ENCODE measurements at places on chromosomes 3 and 15.

GRCh38 chr3:134666466-134666865 is 15.6 kb upstream of the KY start:
- DNase-seq: peak; percentile 73

GRCh38 chr15:98946301-98947255 is 61.0 kb downstream of the PGPEP1L start:
- DNase-seq: peak; percentile 57

GRCh38 chr3:347581-347980 is 151.0 kb downstream of the CHL1 start:
- no peak for DNase-seq

DNA sequence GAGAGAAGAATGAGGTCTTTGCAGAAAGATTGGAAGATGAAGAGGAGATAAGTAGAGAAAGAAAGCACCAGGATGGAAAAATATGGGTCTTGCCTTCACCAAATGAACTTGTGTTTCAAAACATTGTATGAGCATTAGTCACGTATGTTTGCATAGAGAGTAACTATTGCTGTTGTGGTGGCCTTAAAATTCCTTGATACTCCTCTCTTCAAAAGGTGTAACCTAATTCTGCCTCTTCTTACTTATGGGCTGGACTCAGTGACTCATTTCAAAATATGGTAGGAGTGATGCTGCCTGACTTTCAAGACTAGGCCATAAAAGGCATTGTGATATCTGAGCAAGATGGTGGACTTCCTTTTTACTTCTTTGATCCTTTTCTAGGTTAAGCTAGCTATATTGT is 228.7 kb upstream of the ZNF385D start:
- no peak for DNase-seq

GRCh38 chr15:31401282-31401681 is 74.6 kb downstream of the KLF13 start:
- DNase-seq: no peak

GRCh38 chr3:14680716-14681115 is 5.8 kb downstream of the C3orf20 start:
- peak; percentile 73 for DNase-seq

DNA sequence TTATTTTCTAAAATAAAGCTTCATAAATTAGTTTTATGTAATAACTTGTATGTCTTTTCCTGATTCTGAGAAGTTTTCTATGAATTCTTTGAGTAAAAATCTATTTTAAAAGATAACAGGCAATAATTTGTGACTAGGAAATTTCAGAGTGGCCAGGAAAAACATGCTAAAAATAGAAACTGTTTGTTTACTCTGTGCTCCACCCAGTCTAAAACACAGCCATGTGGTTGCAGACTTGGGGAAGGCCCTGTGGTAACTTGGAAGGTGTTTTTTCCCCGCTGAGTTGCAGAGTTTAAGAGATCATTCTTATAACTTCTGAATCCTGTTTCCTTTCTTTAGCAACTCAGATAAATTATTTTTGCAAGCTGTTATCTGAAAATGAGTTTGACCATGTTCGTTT is 21.9 kb downstream of the PLCL2 start:
- peak; percentile 72 for DNase-seq

GRCh38 chr3:32421991-32422859 is 30.6 kb downstream of the CMTM7 start:
- DNase-seq: peak; percentile 93

DNA sequence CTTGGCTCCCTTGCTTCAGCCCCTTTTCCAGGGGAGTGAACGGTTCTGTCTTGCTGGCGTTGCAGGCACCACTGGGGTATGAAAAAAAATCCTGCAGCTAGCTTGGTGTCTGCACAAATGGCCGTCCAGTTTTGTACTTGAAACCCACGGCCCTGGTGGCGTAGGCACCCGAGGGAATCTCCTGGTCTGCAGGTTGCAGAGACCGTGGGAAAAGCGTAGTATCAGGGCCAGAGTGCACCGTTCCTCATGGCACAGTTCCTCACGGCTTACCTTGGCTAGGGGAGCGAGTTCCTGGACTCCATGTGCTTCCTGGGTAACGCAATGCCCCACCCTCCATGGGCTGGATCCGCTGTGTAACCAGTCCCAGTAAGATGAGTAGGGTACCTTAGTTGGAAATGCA is 214.9 kb downstream of the UBE2E2 start:
- no peak for DNase-seq

- DNase-seq: no peak
Measured at GRCh38 chr3:81965696-81966095, 204.3 kb upstream of the GBE1 start.

GRCh38 chr3:117322866-117323265 is 613.3 kb downstream of the TUSC7 start:
- peak; percentile 11 for DNase-seq

GRCh38 chr15:90769375-90769774 is 52.2 kb downstream of the BLM start:
- no peak for DNase-seq

DNA sequence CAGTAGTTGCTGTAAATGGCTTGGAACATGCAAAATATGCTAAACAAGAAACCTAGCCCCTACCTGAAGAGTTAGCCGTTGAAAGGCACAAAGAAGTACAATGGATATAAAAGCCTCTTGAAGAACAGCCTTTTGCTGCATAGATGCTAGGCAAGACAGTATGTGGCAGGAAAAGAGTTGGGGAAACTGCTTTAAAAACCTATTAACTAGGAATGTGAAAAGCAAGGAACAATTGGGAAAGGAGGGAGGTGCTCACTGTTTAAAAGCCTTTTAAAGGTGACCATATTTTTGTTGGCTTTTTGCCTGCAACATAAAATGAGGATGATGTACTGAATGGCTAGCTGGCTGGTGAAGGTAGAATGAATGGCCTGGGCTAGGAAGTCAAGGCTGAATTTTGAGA is 24.5 kb upstream of the SOX2 start:
- DNase-seq: no peak

DNA sequence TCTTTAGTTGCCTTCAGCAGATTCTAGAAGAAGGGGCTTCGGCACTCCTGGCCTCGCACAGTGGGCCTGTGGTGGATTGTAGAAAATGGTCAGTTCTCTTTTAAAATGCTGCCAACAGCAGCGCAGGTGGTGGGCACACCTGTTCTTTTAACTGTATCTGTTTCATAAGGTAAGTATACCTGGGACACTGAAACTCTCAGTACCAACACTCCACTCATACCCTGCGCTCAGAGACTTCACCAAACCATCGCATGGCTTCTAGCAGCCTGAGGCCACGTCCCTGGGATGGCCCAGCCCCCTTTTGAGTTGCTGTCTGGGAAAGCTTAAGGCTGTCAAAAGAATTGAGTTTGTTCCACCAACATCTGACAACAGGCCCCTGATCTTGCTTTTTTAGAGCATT is 56.7 kb upstream of the MCF2L2 start:
- DNase-seq: no peak

DNA sequence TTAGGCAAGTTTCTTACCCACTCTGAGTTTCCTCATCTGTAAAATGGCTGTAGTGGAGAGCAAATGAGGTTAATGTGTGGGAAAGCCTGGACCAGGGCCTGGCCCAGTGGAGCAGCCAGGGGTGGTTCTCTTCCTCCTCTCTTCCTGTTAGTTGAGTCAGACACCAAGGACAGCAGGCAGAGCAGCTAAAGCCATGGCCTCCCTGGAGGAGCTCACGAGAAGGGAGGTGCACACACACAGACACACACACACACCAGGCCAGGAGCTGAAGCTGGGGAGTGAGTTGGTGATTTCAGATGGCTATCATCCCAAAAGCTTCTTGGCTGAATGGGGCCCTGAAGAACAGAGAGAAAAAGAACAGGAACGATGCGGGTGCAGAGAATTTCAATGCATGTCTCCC is 33.2 kb upstream of the TSPAN3 start:
- DNase-seq: peak; percentile 89

DNA sequence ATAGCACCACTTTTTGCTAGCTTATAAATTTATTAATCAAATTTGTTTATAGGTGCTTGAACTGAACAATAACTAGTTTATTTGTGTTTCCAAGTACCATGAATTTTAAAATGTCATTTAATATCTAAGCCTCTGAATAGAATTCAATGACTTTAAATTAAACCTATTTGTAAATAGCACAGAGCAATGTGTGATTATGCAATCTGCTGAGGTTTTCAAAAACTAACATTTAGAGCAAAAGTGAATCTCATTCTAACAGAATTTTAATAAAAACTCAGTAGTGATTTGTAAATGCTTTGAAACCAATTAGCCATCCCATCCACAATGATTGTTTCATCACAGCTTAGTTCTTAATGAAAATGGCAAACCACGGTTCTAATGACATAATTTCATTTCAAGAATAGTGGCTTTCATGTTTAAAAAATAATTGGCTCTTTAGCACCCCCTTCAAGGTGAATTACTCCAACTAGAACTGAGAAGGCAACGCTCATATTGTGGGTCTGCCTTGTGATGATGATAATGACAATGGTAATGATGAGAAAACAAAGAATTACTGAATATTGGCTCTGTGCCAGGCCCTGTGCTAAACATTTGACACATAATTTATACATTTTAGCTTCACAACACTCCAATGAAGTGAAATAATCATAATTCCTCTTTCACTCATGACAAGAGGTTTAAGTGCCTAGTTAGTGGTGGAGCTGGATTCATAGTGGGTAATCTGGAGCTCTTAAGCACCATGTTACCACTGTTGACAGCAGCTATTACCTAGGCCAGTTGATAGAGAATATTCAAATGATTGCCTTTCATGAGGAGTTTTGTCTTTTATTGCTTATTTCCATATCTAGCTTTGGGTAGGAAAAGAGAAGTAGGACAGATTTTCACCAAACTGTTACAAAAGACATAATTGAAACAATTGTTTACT is 145.7 kb downstream of the RBMS3 start:
- no peak for DNase-seq

GRCh38 chr3:177236704-177237103 is 39.4 kb upstream of the TBL1XR1 start:
- no peak for DNase-seq

DNA sequence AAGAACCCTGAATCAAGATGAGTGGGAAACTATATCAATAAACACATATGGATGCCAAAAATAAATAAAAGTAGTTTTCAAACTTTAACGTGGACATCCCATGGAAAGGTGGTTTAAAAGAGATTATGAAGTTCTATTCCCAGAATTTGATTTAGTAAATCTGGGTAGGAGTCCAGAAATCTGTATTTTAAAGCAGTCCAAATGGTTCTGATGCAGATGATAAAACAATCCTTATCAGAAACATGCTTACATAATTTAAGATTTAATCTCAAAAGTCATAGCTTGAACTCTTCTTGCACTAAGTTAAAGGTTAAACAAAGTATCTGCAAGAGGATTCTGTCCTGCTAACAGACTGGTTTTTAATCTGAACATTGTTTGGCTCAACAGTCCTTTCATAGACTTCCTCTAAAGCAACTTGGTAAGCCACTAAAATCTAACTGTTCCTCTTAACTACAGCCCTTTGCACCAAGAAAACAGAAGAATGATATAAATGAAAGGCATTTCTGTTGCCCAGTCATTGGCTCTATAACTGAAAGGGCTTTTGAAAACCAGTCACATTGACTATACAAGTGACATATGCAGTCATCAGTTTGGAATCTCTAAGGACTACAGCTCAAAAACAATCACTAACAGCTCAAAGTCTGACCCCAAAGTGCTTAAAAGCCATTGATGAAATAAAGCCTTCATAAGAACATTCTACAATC is 23.4 kb upstream of the MAP4 start:
- DNase-seq: peak; percentile 66

GRCh38 chr3:151327571-151328198 is 1.7 kb downstream of the P2RY13 start:
- DNase-seq: peak; percentile 65

- DNase-seq: no peak
Measured at GRCh38 chr3:128188956-128189355, 35.7 kb downstream of the EEFSEC start.

All from fibroblast of the aortic adventitia (primary cell).